Right lobe of liver (tissue), 6 donors: ENCODE measurements at places on chromosomes 7 and 10.

DNA sequence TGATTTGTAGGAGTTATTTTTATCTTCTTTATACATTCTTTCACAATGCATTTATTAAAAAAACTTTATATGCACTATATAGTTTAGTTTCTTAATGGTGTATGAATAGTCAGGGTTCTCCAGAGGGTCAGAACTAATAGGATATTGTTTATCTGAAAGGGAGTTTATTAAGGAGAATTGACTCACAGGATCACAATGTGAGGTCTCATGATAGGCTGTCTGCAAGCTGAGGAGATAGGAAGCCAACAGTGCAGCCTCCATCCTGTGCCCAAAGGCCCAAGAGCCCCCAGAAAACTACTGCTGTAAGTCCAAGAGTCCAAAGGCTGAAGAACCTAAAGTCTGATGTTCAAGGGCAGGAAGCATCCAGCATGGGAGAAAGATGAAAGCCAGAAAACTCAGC is 192.8 kb upstream of the AHR start:
- DNase-seq, result no peak
- H3K4me1 ChIP-seq, result no peaks in the 10 kb centered on the region
- no peaks in the 10 kb centered on the region for H3K36me3 ChIP-seq
- no peaks in the 10 kb centered on the region for H3K27me3 ChIP-seq
- H3K4me3 ChIP-seq, result no peak overlapping the region

GRCh38 chr7:3380886-3381685 is 80.0 kb downstream of the SDK1 start:
- H3K36me3 ChIP-seq, result no peaks in the 10 kb centered on the region
- no peak overlapping the region for H3K4me3 ChIP-seq
- no peaks in the 10 kb centered on the region for H3K27me3 ChIP-seq
- no peak overlapping the region for H3K27ac ChIP-seq
- DNase-seq, result no peak
- no peaks in the 10 kb centered on the region for H3K4me1 ChIP-seq

DNA sequence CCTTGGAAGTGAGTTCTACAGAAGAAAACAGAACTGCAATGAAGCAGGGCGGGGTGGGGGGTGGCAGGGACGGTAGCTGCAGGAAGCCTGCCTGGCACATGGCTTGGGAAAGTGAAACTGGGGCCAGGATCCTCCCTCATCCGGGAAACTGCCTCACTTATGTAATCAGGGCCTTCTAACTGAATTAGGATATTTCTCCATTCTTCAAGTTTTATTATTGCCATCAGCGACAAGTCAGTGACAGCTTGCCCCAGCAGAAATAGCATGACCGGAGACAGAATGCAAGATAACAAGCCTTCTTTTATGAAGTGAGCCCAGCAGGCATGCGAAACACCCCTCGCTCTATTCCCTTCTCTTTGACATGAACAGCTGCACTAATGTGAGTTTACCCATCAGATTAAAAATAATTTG is 77.5 kb upstream of the CACUL1 start:
- H3K27ac ChIP-seq, result no peak overlapping the region
- H3K27me3 ChIP-seq, result no peaks in the 10 kb centered on the region
- peak; percentile 64 for DNase-seq
- no peaks in the 10 kb centered on the region for H3K36me3 ChIP-seq
- no peaks in the 10 kb centered on the region for H3K4me1 ChIP-seq
- H3K4me3 ChIP-seq, result no peak overlapping the region

DNA sequence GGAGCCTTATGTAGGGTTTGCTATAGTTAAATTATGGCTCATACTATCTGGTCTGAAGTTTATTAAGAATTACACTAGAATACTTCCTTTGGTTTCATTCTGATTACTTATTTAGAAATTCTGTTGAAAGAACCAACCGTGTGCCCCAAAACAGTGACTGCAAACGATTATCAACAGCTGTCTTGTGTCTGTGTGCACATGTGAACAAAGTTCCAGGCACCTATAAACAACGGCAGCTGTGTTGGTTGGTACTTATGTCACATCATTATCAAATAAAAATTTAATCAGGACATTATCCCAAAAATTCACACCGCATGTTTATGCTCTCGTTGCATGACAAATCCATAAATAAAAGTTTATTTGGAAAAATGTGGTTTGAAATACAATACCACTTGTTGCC is 80.6 kb downstream of the USP6NL start:
- no peaks in the 10 kb centered on the region for H3K36me3 ChIP-seq
- peaks cover 13% of the 10 kb centered on the region for H3K4me1 ChIP-seq
- no peaks in the 10 kb centered on the region for H3K27me3 ChIP-seq
- no peak for DNase-seq

DNA sequence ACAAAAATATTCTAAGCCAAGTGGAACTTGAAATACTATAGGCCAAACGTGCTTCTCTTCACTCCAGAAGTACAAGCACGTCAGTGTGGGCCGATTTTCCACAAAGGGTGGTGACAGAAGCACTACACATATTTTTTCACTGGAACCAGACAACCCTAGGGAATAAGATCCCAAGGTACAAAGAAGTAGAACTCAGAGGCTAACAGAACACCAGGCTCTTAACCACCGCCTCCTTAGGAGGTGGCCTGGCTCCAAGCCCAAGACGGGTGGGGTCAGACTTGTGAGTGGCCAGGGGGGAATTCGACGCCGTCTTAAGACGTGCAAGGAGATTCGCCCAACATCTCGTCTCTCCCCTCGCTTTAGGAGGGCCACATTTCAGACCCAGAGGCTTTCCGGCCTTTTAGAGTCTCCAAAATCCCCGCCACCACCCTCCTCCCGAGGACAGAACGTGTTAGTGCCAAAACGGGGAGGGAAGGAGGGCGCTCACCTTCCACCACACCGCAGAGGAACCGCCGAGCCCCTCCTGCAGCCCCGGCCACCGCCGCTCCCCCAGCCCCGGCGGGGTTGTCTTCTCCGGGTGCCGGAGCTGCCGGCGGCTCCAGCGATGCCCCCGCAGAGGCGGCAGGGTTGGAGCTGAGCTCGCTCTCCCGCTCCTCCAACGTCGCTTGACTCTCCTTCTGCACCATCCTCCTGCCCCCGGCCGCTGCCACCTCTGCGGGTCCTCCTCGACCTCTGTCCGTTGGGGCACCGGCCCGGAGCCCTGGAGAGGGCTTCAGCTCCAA is 716 bp downstream of the OGA start:
- H3K27ac ChIP-seq, result peak overlapping the region; percentile 91
- peaks cover 2% of the 10 kb centered on the region for H3K36me3 ChIP-seq
- H3K27me3 ChIP-seq, result no peaks in the 10 kb centered on the region
- H3K4me3 ChIP-seq, result peak overlapping the region; percentile 80
- DNase-seq, result peak; percentile 77

DNA sequence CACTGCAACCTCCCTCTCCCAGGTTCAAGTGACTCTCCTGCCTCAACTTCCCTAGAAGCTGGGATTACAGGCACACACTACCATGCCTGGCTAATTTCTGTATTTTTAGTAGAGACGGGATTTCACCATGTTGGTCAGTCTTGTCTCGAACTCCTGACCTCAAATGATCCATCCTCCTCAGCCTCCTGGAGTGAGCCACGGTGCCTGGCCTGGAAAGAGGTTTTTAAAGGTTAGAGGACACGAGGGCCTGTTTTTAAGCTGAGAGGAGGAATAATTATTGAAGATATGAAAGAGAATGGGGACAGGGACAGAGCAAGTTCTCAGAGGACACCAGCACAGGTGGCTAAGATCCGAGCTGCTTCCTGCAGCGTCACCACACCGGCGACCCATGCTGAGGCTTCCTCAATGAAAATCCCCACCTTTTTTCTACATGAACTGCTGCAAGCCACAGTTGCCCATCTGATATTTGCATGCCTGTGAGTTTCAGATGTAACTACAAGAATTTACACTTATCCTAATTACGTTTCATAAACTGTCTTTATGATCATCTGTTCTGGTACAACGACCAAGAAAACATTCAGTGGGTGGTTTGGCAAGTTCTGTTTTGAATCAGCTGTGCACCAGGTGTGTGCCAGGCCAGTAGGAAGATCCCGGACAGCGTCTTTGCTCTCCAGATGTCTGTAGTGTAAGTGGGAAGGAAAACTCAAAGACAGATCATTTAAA is 76.0 kb downstream of the HIP1 start:
- H3K4me3 ChIP-seq, result no peak overlapping the region
- H3K27ac ChIP-seq, result no peak overlapping the region
- H3K36me3 ChIP-seq, result no peaks in the 10 kb centered on the region
- no peaks in the 10 kb centered on the region for H3K27me3 ChIP-seq
- no peak for DNase-seq
- H3K4me1 ChIP-seq, result no peaks in the 10 kb centered on the region

DNA sequence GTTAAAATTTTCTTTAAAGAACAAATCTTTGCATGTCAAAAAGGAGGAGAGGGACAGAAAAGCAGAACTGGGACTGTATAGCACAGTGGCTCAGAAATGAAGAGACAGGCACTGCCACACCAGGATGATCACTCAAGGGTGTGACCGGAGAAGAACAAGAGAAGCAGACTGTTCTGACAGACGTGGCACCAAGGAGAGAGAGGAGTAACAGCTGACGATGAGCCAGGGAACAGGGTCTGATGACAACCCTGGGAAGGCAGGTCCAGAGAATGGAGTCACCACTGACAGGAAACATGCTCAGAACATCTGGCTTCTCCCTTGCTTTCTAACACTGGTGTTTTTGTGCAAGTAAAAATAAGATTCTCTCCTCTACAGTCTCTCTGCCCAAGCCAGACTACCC is 14.6 kb upstream of the VAX1 start:
- no peaks in the 10 kb centered on the region for H3K4me1 ChIP-seq
- no peak overlapping the region for H3K4me3 ChIP-seq
- no peak for DNase-seq
- H3K27me3 ChIP-seq, result no peaks in the 10 kb centered on the region
- H3K36me3 ChIP-seq, result no peaks in the 10 kb centered on the region
- H3K27ac ChIP-seq, result no peak overlapping the region

GRCh38 chr7:22832401-22832800 is 9.8 kb upstream of the TOMM7 start:
- H3K36me3 ChIP-seq, result no peaks in the 10 kb centered on the region
- no peaks in the 10 kb centered on the region for H3K4me1 ChIP-seq
- H3K27ac ChIP-seq, result no peak overlapping the region
- H3K4me3 ChIP-seq, result no peak overlapping the region

DNA sequence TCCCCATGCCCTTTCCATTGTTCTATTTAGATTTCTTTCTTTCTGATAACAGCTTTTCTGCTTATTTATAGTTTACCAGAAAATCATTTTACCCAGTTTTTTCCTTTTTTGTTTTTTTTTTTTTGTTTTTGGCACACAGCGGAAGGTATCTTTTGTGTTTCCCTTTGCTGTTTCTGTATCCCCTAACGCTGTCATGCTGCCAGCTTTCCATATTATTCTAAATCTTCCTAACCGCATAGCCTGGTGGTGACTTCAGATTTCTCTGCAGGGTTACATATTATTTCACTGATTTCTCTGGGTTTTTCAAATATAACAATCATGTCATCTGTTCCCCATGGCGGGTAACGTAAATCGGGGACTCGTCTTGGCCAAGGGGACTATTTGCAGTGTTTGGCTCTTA is 4.0 kb upstream of the SLC29A4 start:
- H3K36me3 ChIP-seq, result no peaks in the 10 kb centered on the region
- no peak overlapping the region for H3K27ac ChIP-seq
- no peaks in the 10 kb centered on the region for H3K27me3 ChIP-seq
- no peak for DNase-seq
- H3K4me3 ChIP-seq, result no peak overlapping the region

DNA sequence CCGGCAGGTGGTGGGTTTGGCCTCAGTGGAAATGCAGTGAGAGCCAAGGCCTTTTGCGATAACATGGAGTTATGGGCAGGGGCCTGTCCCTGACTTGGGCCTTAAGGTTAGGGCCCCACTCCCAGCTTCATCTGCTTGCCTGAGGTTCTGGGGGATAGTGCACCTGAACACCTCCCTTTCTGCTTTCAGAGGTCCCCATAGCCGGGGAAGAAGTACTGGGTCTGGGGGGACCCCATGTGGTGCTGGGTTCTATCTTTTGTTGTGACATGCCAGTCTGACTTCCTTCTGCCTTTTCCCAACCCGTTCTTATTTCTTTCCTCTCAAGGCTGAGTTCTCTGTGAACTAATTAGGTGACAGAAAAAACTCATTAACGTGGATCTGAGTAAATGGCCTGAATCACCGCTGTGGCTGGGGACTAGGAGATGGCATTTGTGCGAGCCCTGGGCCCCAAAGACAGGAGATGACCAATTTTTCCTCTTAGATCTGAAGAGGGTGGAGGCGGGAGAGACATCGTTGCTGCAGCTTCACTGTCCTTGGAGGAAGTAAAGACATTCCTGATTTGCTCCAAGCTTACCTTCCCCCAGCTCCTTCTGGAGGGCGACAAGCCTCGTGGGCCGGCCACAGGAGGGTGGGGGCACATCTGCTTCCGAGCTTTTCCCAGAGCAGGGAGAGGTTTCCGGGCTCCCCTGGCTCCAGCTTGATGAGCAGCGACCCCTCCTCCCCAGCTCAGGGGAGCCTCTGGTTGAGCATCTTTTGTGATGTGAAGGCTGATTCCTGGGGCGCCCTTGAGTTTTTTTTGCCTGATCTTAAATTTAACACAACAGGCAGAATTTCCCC is 2.0 kb downstream of the AGAP3 start:
- peaks cover 45% of the 10 kb centered on the region for H3K4me1 ChIP-seq
- H3K4me3 ChIP-seq, result peak overlapping the region; percentile 71
- peak overlapping the region; percentile 68 for H3K27ac ChIP-seq
- H3K27me3 ChIP-seq, result no peaks in the 10 kb centered on the region
- DNase-seq, result no peak
- no peaks in the 10 kb centered on the region for H3K36me3 ChIP-seq

DNA sequence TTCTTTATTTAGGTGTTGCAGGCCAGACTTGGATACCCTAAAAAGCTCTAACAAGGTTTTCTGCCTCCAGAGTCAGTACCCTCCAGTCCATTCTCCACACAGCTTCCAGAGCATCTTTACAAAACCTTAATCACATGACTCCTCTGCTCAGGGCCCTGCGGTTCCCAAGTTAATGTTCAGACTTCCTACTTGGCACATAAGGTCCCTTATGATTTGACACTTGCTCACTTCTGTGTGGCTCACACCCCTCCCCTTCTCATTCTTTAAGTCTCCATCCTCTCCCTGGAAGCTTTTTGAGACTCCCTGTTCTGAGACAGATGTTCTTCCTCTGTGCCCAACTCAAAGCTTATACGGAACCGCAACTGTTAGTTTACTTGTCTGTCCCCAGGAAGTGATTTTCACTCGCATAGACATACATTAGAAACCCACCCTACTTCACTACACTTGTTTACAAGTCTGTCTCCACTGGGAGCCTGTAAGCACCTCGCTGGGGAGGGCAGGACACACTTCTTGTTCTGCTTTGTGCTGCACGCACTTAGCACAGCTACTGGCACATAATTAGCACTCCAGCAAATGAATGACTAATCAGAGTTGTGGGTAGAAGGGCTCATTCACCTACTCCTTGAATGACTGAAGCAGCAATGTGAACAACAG is 154.3 kb upstream of the LAMB4 start:
- H3K27ac ChIP-seq, result no peak overlapping the region
- no peaks in the 10 kb centered on the region for H3K4me1 ChIP-seq
- H3K4me3 ChIP-seq, result no peak overlapping the region
- no peaks in the 10 kb centered on the region for H3K36me3 ChIP-seq
- H3K27me3 ChIP-seq, result no peaks in the 10 kb centered on the region

GRCh38 chr10:111984057-111984456 is 199.5 kb downstream of the GPAM start:
- DNase-seq, result no peak
- H3K4me3 ChIP-seq, result no peak overlapping the region
- no peaks in the 10 kb centered on the region for H3K4me1 ChIP-seq

- no peaks in the 10 kb centered on the region for H3K36me3 ChIP-seq
- DNase-seq, result no peak
- H3K4me3 ChIP-seq, result no peak overlapping the region
- H3K27me3 ChIP-seq, result no peaks in the 10 kb centered on the region
Measured at GRCh38 chr7:144668503-144668902, 167.3 kb downstream of the TPK1 start.
